Fibroblast of skin of scalp (primary cell): ENCODE measurements at places on chromosomes 5 and 9.

GRCh38 chr5:158384535-158385481, 525.9 kb upstream of the CLINT1 start:
- DNase-seq: peak; percentile 99

GRCh38 chr5:56264417-56265025, 31.4 kb upstream of the ANKRD55 start:
- DNase-seq: peak; percentile 54

GRCh38 chr5:74657165-74657564, 16.6 kb upstream of the ENC1 start:
- DNase-seq: no peak

- DNase-seq: no peak
These were observed 21.6 kb downstream of the RAB14 start for GRCh38 chr9:121179930-121180681.

- DNase-seq: no peak
These were observed 48.9 kb upstream of the RNF130 start for GRCh38 chr5:180120237-180121101.
